ENCODE measurements at places on chromosomes 6 and 20.

GRCh38 chr6:64146094-64146493, 510.5 kb downstream of the PHF3 start:
- DNase-seq: no peak

GRCh38 chr6:80932359-80932758, 820.1 kb downstream of the TENT5A start:
- DNase-seq: no peak

DNA sequence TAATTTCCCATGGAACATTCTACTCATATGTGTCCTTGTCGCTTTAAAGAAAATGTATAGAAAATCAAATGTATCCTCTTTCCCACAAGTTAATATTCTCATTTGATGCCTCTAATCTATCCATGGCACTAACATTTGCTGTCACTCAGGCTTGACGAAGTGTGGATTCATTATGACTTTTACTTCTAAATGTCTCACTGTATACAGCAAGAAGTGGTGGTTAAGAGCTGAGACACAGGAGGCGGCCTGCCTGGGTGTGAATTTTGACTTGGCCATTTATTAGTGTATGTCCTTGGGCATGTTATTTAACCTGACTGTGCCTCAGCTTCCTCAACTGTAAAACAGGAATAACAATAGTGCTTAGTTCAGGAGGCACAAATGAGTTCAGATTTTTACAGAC, 70.0 kb downstream of the TRMT6 start:
- no peak for DNase-seq

DNA sequence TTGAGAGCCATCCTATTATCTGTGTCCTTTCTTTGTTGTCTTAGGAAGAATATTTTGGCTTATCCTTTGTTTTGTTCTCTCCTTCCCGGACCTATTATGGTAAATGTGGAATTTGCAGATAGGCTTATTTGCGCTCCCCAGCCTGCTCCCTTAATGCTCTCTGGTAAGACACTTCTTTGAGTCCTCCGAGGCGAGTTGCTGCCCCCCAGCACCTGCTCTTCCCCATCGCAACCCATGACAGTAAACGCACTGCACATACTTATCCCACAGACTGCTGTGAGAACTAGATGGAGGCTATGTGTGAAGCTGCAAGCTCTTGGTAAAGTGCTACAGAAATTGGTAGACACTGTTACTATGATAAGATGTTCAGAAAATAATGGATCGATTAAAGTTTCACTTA, 47.0 kb upstream of the ESR1 start:
- no peak for DNase-seq

GRCh38 chr6:26332408-26332807, 32.6 kb upstream of the BTN3A2 start:
- no peak for DNase-seq

DNA sequence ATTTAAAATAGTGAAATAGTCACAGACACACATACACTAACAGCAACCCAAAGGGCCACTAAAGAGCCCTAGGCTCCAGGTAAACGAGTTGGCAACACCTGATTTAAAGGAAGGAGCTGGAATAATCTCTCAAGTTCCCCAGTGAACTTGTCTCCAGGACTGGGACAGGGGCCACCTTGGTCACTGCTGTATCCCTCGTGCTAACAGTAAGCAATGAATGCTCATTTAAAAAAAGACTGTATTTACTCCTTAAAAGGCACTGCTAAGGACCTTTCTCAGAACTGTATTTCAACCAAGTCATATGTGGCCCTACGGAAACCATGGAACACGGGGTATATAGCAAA, 1.3 kb downstream of the DIDO1 start:
- no peak for DNase-seq

DNA sequence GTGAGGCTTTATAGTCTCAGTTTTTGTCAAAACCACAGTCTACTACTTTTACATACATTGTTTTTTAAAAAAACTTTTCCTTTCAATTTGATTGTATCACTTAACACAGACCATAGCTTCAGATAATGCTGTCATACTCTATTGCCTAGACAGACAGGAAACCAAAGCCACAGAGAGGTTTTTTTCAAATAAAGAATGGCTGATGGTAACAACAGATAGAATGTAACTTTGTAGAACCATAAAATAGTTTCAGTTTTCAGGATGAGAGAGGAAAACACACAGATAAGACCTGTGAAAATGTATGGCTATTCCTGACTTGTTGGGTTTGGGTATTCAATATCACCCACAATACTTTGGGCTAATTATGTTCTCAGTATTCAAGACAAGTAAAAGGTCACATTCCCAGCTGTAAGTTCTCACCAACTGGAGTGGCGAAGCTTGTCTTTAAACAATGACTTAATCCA, 94.0 kb downstream of the ADGRG6 start:
- no peak for DNase-seq

DNA sequence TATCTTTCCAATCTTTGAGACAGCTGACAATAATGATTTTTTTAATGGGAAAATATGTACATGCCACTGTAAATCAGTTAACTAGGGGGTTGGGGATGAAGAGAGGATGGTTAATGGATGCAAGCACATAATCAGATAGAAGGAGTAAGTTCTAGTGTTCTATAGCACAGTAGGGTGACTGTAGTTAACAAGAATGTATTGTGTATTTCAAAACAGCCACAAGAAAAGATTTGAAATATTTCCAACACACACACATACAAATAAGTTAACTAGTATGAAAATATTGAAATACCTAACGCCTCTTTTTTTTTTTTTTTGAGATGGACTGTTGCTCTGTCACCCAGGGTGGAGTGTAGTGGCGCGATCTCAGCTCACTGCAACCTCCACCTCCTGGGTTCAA, 153.4 kb upstream of the SALL4 start:
- DNase-seq: no peak

DNA sequence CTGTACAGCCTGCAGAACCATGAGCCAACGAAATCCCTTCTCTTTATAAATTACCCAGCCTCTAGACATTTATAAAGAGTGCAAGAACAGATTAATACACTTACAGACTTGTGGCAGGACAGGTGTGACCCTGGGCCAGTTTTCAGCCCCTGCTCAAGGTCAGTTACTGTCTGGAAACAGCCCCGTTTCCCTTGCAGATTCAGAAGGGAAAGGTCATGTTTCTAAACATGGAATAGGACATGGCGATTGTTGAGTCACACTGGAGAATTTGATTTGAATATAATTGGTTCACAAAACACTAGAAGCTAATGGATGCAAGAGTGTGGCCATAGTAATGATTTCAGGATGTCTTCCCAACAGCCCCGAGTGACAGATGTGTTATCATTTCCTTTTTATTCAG, 248.8 kb downstream of the DLL1 start:
- DNase-seq: no peak

GRCh38 chr6:144320741-144321140, 35.6 kb downstream of the UTRN start:
- no peak for DNase-seq

Measured in activated CD8-positive, alpha-beta memory T cell treated with anti-CD3 and anti-CD28 coated beads, Interleukin-2, amount 50 U/mL, for 4 hours (primary cell).